ENCODE measurements at places on chromosomes 3 and 15.

DNA sequence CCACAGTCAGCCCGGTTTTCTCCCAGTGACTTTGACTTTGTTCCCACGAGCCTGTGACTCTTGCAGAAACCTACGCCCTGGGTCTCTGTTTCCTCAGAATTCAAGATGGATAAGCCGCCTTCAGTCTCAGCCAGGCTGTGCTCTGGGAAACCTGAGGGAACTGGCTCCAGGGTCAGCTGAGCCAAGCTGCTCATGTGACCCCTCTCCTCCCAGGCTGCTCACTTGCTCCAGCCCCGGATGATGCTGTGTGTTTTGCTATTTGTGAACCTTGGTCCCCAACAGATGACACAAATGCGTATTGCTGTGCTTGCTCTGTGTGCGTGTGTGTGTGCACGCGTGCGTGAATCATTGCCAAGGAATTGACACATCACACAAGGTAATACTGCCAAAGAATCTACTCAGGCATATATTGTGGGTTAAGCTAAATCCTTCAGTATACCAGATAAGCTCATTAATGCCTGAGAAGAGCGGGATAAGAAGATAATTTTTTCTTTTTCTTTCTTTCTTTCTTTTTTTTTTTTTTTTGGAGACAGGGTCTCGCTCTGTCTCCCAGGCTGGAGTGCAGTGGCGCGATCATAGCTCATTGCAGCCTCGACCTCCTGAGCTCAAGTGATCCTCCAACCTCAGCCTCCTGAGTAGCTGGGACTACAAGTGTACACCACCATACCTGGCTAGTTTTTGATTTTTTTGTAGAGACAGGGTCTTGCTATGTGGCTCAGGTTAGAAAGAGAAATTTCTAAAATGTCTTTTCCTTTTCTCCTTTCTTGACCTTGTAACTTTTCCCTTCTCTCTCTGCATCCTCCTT is 29.2 kb upstream of the UMPS start:
- no peak for DNase-seq

GRCh38 chr15:80531388-80531787 is 127.2 kb downstream of the ARNT2 start:
- DNase-seq = no peak

- peak; percentile 22 for DNase-seq
Observed at GRCh38 chr15:69225355-69226022, 65.1 kb downstream of the GLCE start.

- DNase-seq = no peak
Observed at GRCh38 chr3:47000198-47000815, 20.8 kb downstream of the NBEAL2 start.

GRCh38 chr15:66573719-66574595 is 8.2 kb upstream of the LCTL start:
- DNase-seq = no peak

Measured in left kidney (tissue), 8 donors.